T-cell (primary cell): ENCODE measurements at places on chromosomes 2 and 18. TPM values are rescaled to one million over a fixed set of nuclear protein-coding genes. Genes with fewer than 3 reads are reported as not detected.

GRCh38 chr2:180890781-180891180, 89.6 kb upstream of the UBE2E3 start:
- DNase-seq: no peak

GRCh38 chr2:41913311-41913710, 134.5 kb upstream of the PKDCC start:
- no peak for DNase-seq

DNA sequence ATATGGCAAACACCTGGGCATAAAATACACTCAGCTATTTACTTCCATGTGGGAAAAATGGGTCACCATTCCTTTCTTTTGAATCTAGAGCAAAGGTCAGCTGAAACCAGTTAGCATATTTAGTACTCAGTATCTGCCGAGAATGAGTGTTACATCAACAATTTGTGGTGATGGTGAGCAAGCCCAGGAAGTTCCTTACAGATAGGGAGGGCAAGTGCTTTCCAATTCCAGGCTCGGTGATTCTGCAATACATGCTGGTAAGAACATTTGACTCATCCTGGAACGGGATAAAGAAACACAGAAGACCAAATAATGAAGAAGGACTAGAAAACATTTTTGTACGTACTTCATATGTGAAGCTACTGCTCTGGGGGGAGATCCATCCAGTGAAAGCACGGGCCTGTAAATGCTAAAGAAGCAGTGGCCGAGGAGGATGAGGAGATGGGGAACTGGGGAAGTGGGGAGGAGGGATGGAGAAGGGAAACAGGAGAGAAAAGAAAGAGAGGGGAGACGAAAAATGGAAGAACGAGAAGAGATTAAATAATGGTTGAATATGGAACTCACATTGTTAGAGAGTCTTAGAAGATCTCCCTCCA, 251.9 kb downstream of the TTC32 start:
- DNase-seq: no peak

DNA sequence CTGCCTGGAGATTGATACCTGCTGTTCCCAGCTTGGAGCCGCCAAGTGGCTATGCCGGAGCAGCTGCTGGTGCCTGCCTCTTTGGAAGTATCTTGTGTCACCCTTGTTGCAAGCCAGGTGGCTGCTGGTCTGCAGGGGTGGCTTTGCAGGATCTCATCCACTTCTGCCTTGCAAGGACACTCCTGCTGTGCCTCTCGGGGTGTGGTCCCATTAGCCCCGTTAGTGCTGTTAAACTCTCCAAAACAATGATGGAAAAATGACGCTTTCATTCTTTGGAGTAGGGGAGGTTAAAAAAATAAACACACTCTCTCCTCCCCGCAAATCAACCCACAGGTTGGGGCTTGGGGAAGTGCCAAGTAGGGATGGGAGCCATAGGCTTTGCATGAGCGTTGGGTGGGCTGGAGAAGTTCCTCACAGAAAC, 352.8 kb downstream of the RNF144A start:
- no peak for DNase-seq

DNA sequence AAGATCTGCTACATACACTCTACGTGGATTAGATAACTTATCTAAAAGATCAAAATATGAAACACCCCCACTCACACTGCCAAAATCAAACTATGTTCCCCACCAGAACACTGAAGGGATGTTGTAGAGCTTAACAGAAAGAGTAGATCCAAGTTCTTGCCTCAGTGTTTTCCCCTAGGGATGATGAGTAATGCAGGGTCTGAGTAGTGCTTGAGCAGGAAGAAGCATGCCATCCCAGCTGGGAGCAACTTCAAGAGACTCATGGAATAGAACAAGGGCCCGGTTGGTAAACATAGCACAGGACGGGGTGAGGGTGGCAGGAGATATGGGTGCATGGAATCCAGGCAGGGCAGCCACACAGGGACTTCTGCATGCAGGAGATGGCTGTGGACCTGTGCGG, 74.3 kb downstream of the SNTG2 start:
- no peak for DNase-seq

- DNase-seq: no peak
These were observed 10.2 kb downstream of the ALPG start for GRCh38 chr2:232416521-232417470.

GRCh38 chr2:230751062-230751461, 38.4 kb downstream of the CAB39 start:
- DNase-seq: no peak

DNA sequence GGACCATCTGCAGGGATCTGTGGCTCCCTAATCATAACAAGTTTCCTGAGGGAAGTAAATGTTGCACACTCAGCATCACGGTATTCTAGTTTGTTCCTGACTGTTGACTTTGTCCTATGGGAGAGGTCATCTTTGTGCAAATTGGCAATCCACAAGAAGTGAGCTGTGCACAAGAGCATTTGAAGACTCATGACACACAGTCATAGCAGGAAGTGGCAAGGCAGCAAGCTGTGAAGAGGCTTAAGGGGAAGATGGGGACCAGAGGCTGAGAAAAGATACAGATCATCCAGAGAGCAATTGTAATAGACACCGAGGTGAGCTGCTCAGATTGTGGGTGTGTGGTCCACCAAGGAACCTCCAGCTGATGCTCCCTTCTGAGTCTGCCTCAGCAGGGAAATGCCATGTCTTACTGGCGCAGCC, 2.7 kb downstream of the TNP1 start:
- DNase-seq: peak; percentile 0

GRCh38 chr2:69036926-69037325, 23.9 kb downstream of the ANTXR1 start:
- no peak for DNase-seq

DNA sequence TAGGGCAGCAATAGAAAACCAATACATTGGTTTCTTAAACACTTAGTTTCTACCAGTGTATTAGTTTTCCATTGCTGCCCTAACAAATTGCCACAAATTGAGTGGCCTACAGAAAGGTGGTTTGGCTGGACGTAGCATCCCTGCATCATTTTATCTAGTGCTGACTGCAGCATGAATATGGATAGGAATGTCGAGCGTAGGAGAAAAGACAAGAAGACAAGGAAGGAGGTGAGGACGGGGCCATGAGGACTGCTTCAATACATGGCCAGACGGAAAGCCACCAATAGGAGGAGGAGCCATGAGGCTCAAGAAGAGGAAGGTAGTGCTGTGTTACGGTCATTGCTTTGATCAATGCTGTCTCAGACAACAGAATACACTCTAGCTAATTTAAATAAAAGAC, 154.5 kb upstream of the NDUFV2 start:
- DNase-seq: no peak

- DNase-seq: no peak
These were observed 273.7 kb downstream of the SLC4A3 start for GRCh38 chr2:219901155-219901554.

DNA sequence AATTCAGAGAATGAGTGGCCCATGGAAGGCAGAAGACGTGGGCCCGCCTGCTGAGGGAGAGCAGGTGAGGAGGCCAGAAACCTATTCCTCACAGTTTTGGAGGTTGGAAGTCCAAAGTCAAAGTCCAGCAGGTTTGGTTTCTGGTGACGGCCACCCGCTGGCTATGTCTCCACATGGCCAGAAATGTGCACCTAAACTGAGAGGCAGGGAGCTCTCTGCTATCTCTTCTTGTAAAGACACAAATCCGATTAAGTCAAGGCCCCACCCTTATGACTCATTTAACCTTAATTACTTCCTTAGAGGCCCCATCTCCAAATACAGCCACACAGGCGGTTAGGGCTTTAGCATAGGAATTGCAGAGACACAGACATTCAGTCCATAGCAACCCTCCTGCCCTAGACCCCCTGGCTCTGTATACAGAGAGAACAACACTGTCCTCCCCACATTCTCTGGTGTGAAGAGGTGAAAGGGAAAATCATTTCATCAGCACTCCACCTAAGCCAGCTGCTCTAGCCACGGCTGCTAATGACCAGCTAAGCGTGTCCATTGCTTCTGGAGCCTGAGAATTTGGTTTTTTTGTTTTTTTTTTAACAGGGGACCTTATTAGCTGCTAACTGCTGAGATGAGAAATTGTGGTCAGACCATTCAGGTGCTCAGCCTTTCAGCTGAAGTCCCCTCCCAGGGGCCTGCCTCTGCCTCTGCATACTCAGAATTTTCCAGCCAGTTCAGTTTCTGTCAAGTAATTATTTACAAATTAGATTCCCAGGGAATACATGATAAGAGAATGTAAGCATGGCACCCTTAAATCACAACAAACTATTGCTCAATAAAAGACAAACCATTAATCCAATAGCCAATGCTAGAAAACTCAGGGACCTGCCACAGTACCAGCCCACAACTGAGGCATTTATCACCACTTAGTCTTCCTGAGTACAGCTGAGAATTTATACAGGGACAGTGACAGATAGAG, 368.7 kb upstream of the ID2 start:
- no peak for DNase-seq

- no peak for DNase-seq
These were observed 889.5 kb upstream of the NXPH2 start for GRCh38 chr2:139669675-139670074.

DNA sequence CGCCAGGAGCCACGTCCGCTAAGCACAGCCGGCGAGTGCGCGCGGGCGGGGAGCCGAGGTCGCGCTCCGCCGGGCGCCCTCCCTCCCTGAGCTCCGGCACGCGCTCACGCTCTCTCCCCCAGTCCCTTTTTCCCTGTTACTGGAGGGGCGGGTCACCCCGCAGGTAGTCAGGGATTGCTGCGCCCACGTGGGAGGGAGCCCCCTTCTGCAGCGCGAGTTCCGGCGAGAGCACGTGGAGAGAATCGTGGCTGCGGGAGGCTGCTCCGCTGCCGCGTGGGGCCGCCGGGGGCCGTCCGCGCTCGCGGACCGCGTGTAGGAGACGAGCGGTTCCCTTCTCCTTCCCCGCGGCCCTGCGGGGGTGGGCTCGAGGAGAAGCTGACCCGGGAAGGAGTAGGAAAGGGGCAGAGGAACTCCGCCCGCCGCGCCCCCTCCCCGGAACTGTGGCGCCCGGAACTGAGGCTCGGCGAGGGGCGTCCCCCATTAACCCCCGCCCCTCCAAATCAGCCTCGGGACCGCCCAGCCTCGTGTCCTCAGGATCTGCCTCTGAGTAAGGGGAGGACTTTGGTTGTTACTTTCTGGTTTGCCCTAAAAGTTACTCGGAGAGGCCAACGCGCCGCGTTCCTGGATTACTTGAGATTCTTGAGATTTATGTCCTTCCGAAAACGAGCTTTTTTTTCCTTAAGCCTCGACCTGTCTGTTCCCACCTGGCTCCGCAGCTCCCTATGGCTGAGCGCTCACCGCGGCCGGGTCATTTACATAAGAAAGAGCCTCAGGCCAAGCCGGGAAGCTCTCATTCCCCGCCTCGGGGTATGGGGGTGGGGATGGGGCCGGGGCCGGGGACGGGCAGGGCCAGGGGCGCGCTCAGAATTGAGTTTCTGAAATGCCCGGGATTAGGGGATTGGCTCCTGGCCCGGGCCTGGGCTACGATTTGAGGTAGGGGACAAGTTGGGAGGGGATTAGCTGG, 1.1 kb downstream of the HK2 start:
- no peak for DNase-seq

DNA sequence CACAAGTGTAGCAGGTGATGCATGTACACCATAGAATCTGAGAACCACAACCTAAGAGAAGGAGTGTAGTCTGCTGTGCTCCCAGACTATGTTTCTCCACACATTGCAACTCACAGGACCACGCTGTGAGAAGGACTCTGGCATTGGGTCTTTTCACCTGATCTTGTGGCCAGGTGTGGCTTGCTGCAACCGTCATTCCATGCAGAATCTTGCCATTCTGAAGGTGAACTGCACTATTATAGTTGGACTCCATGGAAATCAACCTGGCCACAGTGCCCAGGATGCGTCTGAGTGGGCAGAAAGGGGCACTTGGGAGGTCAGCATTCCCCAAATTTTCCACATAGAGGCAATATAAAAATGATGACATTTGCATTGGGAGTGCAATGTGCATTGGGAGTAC, 122.2 kb downstream of the CAPN13 start:
- DNase-seq: no peak

GRCh38 chr2:57893786-57894185, 152.8 kb upstream of the VRK2 start:
- DNase-seq: no peak

- DNase-seq: no peak
These were observed 9.7 kb downstream of the COBLL1 start for GRCh38 chr2:164831887-164832286.

DNA sequence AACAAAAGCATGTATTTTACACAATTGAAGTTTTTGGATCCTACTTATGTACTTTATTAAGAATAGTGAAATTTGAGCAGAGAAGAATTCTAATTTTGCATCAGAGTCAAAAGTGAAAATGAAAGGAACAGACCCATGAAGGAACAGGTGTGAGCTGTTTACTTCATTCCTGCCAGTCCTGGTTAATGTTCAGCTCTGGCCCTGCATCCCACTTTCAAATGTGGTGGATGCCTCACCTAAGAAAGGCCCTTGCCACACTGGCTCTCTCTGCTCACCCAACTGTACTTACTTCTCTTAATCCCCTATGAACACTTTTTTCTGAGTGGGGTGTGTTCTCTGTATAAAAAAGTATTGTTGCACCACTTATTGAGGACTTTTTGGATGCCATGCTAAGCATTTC, 22.2 kb downstream of the FAM110C start:
- DNase-seq: no peak

DNA sequence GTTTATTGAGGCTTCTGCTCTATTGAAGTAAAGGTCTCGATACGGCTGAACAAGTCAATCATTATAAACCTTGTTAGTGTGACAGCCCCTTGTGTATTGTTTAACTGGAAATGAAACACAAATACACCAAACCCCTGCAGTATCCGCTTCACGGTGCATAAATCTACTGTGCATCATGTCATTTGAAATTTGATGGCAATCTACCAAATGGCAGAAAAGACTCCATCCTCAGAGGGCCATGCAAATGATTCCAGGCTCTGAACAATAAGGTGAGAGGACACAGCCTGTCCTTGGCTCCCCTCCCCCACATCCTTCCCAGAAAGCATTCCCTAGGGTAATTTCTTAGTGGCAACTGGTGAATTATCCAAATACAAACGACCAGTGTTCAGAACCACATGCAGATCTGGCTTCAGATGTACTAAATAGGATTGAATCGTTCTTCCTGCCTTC, 80.6 kb downstream of the ADCYAP1 start:
- DNase-seq: no peak

- DNase-seq: peak; percentile 21
These were observed 34.8 kb upstream of the MGAT5 start for GRCh38 chr2:134218930-134219658.

Gene SFT2D3
- 13.9 TPM for total RNA-seq

Gene EVX2
- total RNA-seq: not detected

Gene SCTR
- total RNA-seq: not detected

Gene CCDC68
- total RNA-seq: not detected

Gene SLC5A7
- total RNA-seq: not detected

Gene CDH19
- not detected for total RNA-seq

Gene RBFA
- total RNA-seq: 20.5 TPM

Gene ITPRIPL1
- total RNA-seq: 3.9 TPM

Gene STARD6
- not detected for total RNA-seq

Gene GKN2
- total RNA-seq: not detected

Gene POTEC
- not detected for total RNA-seq

Gene ECEL1
- not detected for total RNA-seq

Gene NEU2
- total RNA-seq: not detected
